ENCODE measurements at places on chromosomes 3 and 15.

DNA sequence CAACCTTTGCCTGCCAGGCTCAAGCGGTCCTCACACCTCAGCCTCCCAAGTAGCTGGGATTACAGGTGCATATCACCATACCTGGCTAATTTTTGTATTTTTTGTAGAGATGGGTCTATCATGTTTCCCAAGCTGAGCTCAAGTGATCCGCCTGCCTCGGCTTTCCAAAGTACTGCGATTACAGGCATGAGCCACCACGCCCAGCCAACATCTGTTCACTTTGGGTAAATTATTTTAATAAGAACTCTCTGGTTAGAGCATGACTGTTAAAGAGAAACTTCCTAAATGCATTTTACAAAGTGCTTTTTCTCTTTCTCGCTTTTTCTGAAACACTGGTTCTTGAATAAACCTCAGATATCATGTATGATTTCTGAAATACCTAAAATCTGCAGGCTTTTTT, 172.5 kb downstream of the PTPRG start:
- DNase-seq: no peak

- no peak for DNase-seq
Measured at GRCh38 chr3:100825574-100825973, 116.3 kb downstream of the TFG start.

GRCh38 chr15:34109797-34110663, 8.1 kb downstream of the PGBD4 start:
- no peak for DNase-seq

- no peak for DNase-seq
Measured at GRCh38 chr15:88690331-88690730, 51.5 kb downstream of the ISG20 start.

DNA sequence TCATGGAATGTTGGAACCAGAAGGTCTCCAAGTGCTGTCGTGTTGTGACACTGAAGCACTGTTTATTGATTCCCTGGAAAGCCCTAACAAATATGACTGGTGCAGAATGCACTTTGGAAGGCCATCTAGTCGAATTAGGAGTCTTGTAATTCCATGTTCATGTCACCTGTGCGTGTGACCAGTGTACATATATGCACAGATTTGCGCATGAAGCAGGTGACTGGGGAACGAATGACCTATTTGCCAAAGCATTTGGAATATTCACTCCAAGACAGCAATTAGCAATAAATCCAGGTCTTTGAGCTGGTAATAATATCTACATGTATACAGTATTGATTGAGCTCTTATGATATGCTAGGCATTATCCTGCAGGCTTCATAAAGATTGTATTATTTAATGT, 177.5 kb upstream of the PFN2 start:
- DNase-seq: no peak

GRCh38 chr3:42632146-42632545, 21.4 kb upstream of the ZBTB47 start:
- DNase-seq: no peak

Measured in NCI-H526 treated with DMSO at 0.1 percent for 48 hours (cell line).